ENCODE measurements at places on chromosomes 2 and 18.

DNA sequence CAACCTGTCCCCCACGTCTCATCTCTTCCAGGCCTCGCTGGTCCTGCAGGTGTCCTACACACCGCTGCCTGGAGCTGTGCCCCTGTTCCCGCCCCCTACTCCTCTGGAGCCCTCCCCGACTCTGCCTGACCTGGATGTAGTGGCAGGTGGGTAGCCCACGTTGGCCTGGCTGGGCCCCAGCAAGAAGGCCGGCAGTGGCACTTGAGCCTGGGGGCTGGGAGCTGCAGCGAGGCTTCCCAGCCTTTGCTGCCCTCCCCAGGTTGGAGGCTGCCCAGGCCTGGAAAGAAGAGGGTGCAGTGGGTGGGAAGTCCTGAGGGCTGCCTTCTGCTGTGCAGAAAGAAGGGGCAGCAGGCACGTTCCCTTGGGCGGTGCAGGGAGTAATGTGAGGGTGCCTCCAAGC is 58.4 kb downstream of the DYSF start:
- DNase-seq = no peak

GRCh38 chr18:78511666-78512601 is 467.7 kb upstream of the SALL3 start:
- no peak for DNase-seq

GRCh38 chr2:39723946-39724827 is 54.9 kb downstream of the THUMPD2 start:
- peak; percentile 38 for DNase-seq

DNA sequence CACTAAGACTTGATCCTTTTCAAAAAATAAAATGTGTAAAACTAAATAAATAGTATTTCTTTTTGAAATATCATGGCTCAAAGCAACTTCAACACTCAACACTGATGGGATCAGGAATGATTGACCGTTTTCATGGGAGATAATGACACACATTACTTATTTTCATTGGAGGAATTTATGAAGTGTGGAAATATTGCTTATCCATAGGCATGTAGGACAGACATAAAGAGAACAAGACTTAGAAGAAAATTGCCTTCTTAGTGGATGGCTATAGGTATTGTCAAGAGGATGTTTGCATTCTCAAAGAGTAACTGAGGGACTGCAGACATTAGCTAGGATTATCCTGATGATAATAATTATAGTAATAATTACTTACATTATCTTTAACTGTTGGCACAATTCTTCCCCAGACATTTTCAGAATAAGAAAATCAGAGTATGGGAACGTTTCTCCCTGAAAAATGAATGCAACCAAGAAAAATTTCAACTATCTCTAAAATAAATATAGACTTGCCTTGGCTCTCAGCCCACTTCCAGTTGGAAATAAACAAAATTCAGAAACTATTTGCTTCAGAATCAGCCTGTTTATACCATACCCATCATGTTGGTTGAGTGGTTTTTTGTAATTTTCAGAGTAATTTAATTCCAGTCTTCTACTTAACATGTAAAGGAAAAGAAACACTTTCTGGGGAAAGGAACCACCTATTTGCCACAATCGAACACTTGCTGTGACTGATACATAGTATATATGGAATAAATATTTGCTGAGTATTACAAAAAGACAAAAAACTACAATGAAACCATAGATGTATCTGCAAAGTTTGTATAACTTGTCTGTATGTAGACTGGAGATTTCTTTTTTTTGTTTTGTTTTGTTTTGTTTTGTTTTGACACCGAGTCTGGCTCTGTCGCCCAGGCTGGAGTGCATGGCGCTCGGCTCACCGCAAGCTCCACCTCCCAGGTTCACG is 165.7 kb downstream of the TMX3 start:
- DNase-seq = no peak

DNA sequence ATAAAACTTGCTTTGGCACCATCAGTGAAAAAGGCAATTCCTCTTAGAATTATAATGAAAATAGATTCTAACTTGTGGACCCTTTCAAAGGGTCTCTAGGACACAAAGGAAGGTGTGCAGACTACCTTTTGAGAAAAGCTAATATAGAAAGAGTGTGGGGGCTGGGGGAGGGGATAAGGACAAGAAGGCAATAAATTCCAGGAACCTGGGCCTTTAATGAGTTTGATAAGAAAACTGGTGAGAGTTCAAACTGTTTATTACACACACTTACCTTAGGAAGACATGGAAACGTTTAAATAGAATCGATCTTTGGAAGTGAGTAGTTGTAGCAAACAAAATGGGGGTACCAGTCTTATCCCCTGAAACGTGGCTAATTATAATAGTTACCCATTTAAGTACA is 39.6 kb upstream of the PGAP1 start:
- DNase-seq = no peak

DNA sequence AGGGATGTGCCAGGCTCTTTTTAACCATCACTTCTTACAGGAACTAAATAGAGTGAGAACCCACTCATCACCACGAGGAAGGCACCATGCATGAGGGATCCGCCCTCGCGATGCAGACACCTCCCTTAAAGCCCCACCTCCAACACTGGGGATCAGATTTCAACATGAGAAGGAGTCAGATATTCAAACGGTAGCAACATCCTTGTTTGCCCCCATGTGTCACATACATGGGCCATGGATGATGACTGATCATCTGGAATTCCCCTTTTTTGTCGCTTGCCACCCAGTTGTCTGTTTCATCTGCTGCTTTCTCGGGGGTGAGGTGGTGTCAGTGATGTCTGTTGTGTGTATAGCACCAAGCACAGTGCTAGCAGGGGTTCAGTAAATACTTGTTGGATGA is 57.9 kb downstream of the NCK2 start:
- no peak for DNase-seq

DNA sequence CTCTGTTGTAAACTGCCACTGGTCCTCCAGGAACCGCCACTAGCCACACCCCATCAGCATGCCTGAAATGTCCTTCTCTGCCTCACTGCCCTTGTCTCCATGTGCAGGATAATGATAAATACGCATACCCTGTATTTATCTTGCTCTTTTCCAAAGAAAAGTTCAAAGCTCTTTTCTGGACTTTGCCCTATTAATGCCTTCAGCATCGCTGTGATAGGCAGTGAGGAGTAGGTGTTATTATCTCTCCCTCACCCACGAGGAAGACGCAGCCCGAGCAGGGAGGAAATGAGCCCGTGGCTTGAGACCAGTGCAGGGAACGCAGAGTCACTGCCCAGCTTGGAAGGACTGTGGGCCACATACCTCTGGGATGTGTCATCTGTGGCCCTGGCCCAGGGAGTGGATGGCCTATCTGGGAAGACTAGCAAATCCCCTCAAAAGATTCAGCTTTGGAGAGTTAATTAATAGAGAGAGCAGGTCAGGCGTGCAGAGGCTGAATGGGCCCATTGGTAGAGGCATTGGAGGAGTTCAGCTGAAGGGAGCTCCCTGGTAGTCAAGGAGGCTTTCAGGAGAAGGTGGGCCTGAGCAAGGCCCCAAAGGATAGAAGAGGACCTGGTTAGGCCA is 39.5 kb upstream of the MCFD2 start:
- peak; percentile 60 for DNase-seq

DNA sequence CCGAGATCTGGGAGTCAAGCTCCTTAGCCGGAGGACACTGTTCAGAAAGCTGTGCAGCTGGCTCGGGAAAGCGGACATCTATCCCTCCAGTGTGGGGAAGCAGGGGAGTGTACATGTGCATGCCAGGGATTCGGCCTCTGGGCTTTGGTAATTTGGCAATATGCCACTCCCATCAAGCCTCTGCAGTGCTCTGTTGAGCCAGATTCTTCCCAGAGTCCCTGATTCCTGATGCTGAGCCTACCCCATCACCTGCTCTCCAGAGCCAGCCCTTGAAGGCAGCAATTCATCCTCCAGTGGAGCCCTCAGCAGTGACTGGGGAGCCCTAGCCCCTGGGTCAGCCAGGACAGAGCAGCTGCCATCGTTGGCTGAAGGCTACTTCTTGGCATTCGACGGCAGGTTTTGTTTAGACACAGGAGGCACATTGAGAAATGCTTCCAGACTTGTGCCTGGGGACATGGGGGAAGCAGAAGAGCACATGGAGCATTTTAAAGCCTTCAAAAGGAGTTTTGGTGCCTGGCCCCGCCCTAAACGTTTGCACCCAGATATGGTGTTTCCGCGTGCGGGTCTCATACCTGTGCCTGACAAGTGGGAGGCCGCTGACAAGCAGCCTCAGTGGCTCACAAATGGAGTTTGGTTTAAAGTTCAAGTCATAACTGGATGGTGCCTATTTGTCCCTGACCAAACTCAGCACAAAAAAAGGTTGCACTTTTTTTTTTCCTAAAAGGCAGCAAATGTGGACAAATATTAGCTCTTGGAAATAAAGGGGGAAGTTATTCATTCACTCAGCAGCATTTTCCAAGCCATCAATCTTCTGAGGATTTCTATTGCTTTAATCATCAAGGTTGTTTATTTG is 272.8 kb downstream of the CYRIA start:
- DNase-seq = no peak

DNA sequence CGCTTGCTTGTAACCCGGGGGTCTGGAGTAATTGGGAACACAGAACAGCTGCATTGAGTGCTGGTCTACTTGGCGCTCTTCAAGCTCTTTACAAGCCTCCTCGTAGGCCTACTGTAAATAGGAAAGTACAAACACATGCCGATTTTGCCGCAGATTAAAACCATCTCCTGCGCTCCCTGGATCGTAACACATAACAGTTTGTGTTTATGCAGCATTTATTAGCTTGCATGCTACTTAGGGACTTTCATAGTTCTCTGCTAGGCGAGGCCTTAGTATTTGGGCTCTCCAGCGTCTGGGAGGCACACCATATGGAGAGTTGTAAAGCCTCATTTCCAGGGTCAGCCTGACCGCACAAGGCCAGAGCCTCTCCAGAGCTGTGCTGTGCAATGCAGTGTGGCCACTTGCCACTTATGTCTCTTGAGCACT is 84.0 kb upstream of the HAAO start:
- DNase-seq = peak; percentile 54

- DNase-seq = no peak
Observed at GRCh38 chr2:108407864-108408729, 30.3 kb downstream of the SULT1C4 start.
